IPS DF 6.9 (cell line): ENCODE measurements at places on chromosomes 1 and 21.

- no peak for DNase-seq
Measured at GRCh38 chr1:189659731-189660130, 817.9 kb downstream of the BRINP3 start.

DNA sequence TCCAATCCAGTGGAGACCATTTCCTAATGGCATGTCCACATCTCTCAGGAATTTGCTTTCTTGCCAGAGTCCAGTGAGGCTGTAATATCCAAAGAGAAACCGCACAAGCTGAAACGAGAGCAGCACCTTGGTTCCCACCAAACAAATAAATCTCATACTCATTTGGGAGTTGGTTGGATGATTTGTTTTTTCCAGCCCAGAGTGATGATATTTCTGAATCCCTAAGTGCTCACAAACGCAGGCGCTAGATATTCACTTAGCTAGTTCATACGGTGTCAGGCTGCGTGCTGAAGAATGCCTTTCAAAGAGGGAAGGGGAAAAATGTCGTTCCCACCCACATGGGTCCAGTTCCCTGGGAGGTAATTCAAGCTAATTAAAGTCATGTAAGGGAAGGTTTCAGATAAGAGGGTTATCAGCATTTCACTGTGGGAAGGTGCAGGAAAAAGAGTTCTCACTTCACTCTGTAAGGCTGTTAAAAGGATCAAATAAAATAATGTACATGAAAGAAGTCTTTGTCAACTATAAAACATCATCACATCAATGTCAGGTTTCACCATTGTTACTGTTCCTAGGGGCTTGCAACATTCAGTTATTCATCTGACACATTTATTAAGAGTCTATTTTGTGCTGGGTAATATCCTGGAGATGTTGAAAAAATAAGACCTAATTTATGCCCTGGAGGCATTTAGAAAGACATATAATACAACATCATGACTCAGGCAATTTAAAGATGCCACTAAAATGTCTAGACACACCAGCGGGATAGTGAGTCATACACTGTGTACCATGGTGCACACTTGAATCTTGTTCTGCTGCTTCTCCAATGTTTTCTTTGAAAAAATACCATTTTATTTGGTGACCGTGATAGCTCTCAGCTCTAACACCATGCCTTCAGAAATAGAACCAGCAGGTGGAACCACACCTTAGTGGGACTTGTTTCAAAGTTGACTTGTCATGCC is 19.3 kb downstream of the DPT start:
- DNase-seq, result no peak

- no peak for DNase-seq
Measured at GRCh38 chr21:15441992-15442391, 287.8 kb upstream of the USP25 start.

DNA sequence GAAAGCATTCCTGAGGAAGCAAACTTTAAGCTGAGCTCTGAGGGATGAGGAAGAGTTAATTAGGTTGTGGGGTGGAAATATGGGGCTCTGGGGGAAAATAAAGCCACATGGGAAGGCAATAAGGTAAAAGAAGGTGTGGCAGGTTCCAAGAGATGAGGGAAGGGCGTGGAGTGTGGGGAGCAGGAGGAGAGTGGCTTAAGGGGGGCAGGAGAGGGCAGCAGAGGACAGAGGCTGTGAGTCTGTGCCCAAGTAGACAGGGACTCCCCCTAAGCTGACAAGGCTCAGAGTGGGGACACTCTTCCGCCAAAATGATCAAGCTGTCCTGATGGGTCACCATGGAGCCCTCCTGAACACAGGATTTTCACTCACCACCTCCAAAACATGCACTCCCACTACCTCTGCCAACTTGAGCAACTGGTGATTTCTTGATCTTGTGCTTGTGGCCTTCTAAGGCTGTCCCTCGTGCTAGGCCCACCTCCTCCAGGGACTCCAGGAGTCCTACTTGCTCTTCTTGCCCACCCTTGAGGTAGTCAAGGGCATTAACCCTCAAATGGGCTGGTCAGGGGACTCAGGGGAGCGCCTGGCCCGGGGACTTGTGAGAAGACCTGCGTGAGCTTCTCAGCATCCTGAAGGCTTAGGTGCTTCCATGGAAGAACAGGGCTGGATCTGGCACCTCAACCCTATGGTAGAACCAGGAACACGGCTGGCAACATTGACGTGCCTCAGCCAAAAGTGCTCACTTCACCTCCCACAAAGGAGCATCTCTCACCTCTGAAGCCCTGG is 23.4 kb downstream of the DMAP1 start:
- no peak for DNase-seq

GRCh38 chr21:29017639-29018237 is 1.4 kb downstream of the RWDD2B start:
- no peak for DNase-seq

- DNase-seq, result no peak
Measured at GRCh38 chr1:77783141-77783540, 3.7 kb downstream of the MIGA1 start.

DNA sequence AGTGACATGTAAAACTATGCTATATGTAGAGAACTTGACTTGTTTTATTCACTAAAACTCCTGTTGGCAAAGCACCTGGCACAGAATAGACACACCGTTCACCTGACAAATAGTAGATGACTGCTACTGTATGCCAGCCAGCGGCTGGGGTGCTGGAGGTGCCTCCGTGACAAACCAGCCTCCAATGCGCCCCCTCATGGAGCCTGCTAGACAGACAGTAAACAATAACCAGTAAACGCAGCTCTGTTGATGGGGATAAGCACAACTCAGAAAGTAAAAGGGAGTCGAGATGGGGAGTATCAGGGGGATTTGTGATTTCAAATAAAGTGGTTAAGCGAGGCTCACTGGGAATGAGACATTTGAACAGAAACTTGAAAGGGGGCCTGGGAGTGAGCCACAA is 107.2 kb downstream of the PRDM2 start:
- no peak for DNase-seq

DNA sequence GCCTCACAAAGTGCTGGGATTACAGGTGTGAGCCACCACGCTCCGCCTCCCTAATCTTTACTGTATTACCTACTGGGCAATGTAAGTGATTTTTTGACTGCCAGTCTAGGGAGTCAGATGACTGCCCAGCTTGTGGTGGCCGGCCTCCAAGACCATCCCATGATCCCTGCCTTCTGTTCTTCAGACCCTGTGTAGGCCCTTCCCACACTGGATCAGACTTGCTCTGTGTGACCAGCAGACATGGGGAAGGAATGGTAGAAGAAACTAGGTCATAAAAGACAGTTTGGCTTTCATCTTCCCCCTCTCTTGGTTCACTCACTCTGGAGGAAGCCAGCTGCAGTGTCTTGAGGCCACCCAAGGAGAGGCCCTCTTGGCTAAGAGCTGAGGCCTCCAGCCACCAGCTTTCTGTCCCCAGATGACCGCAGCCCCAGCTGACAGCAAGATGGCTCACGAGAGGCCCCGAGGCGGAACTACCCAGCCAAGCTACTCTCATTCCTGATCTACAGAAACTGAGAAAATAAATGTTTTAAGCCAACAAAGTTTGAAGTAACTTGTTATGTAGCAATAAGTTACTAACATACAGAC is 14.5 kb upstream of the CBR3 start:
- no peak for DNase-seq

GRCh38 chr1:21852282-21853130 is 40.4 kb downstream of the LDLRAD2 start:
- no peak for DNase-seq

DNA sequence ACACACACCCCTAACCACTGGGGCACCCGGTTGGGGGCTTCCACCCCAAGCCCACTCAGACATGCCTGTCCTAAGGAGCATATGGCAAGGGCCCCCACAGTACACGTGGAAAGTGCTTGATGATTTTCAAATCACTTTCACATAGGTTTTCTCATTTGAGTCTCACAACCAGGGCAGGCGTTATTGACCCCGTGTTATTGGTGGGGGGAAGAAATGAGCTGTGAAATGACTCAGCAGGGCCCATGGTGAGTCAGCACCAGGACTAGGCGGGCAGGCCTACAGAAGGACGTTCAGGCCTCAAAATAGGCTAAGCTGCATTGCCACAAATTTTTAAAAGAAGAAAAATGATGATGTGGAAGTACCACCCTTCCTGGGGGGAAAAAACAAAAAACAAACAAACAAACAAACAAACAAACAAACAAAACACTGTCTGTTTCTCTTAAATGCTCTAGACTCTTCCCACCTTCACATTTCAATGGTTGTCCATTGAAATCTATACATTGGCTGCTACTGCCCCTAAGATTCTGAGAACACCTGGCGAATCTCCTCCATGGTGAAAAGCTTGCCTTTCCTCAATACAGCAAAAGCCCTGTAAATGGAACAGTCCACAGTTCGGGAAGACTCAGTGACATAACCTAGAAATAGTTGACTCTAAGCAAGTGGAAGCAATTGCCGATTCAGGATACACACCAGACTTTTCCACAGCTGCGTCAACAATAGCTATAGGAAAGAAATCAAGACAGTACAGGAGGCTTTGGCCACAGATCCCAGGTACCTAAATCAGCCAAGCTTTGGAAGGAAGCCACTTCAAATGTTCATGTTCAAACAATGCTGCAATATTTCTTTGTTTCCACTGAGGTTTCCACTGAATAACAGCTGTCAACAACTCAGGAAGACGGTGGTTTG is 234.7 kb downstream of the TOMM20 start:
- no peak for DNase-seq

DNA sequence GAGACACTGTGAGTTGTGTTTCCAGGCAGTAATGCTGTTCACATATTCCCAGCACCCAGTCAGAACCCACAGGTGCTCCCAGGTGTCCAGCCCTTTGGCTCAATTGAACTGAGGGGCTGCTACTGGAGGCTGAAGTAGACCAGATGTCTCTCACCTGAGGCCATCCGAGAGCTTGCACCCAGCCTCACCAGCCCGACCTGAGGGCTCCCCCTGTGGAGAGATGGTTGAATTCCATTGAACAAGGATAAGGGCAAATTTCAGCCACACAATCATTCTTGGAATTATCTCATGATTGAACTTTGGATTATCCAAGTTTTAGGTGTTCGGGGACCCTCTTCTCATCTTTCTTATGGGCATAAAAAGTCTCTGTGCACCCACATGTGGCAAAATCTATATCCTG is 52.1 kb downstream of the OBSCN start:
- no peak for DNase-seq

DNA sequence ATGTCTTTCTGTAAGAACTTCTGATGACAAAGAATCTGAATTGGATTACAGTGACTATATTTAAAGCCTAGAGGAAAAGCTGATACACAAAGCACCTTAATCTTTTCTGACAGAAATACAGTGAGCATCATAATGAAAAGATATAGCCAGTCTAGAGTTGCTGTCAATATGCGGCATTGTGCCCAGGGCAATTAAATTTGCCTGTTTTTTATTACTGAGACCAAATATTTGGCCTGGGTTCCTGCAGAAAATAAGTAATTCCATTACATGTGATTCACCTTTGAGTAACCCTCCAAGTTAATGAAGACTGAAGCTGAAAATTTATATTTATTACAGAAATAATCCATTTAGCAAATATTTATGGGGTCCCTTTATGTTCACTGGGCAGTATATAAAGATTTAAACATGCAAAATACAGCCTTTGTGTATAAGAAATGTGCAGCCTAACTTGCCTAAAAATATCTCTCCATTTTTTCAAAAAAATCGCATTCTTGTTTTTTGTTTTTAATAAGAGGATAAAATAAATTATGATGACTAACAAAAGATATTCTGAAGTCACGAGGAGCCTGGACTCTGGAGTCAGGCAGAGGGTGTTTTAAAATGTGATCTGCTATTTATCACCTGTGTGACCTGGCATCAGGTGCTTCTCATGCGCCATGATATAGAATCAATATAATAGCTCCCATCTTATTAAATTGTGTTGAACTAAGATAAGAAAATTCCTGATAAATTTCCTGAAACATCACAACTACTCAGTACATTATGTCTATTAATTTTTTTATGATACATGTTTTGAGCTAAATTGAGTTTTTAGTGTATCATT is 83.6 kb downstream of the SGIP1 start:
- DNase-seq, result no peak

DNA sequence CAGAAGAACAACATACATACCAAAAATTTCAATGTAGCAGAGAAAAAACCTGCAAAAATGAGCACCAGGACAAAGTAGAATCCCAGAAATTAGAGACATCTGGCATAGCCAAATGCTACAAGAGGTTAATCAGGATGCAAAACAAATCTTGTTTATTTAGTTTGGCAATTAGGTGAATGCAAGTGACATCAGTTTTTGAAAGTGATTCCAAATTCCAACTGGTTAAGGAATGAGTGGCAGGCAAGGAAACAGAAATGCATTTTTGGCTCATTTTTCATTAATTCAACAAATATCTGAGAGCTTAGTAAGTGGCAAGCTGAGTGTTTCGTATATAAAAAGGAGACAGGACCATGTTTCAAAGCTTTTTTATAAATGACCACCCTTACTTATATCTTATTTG is 21.3 kb downstream of the SCAF4 start:
- DNase-seq, result no peak

GRCh38 chr1:15991427-15992186 is 12.4 kb upstream of the SRARP start:
- no peak for DNase-seq

- no peak for DNase-seq
Measured at GRCh38 chr1:155975375-155976061, 2.8 kb downstream of the ARHGEF2 start.

DNA sequence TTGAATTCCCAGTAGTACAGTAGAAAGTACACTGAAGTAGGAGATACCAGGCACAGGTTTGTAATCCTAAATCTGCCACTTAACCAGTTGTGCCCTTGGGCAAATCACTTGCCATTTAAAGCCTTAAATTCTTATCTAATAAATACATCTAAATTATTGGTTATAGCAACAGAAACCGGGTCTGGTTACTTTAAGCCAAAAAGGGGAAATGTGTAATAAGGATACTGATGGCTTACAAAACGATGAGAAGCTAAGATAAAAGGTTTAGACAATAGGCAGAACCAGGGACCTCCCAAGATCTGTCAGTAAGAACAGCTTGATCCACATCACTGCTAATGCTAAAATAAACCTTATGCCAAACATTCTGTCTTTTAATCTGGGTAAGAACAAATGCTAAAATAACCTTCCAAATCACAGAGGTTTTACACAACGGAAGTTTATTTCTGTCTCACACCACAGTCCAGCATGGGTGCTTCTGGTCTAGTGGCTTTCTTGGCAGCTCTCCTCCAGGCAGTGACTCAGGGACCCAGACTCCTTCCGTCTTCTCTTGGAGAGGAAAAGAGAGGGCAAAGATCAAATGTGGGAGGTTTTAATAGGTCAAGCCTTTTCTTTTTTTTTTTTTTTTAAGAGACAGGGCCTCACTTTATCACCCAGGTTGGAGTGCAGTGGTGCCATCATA is 16.5 kb upstream of the ZMYM1 start:
- DNase-seq, result no peak

DNA sequence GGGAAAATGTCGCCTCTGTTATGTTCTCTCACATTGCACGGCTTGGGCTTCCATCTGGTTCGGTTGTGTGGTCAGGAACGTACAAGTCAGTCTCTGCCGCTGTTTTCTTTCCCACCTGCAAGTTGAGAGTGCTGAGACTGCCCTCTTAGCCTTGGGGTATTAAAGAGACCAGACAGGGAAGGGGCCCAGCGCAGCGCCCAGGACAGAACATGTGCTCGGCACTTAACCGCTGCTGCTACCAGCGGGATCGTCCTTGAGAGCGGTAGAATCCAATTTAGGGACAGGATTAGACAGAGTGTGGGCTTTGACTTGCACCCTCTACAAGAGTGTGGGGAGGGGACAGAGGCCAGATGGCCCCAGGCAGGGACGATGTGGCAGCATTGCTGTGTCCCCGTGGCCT is 17.7 kb upstream of the AGPAT3 start:
- no peak for DNase-seq
